Lower leg skin (tissue), 4 donors: ENCODE measurements at places on chromosomes 7 and 10.

DNA sequence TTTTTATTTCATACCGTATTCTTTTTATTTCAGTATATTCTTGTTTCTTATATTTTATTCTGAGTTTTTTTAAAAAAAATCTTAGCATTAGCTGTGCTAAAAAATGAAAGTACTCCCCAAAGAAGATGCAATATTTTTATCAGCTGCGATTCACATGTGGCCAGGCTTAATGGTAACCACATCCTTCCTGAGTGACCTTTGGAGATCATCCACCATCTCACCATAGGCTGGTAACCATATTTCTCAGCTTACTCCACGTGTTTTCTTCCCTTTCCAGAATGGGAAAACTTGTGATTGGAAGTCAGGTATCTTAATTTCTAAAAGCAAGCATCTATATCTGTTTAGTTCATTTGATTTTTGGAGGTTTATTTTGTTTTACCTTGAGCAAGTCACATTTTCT is 18.8 kb upstream of the LIPM start:
- no peak for DNase-seq

DNA sequence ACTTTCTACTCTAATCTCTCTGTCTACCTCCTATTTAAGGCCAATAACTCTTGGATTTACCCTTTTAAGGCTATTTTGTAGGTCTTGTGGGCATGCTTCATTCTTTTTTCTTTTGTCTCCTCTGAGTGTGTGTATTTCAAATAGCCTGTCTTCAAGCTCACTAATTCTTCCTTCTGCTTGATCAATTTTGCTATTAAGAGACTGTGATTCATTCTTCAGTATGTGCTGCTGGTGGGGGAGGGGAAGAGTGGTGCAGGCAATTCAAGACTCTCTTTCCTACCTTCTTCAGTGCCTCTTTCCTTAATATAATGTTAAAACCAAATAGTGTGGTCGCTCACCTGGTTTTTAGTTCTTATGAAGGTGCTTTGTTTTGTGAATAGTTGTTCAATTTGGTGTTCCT is 20.0 kb downstream of the ABCB1 start:
- DNase-seq = no peak

GRCh38 chr7:100402241-100402640 is 26.3 kb downstream of the ZCWPW1 start:
- DNase-seq = no peak

GRCh38 chr7:66643395-66643794 is 14.7 kb downstream of the KCTD7 start:
- DNase-seq = no peak

GRCh38 chr10:28343987-28344895 is 41.4 kb upstream of the MPP7 start:
- DNase-seq = no peak

DNA sequence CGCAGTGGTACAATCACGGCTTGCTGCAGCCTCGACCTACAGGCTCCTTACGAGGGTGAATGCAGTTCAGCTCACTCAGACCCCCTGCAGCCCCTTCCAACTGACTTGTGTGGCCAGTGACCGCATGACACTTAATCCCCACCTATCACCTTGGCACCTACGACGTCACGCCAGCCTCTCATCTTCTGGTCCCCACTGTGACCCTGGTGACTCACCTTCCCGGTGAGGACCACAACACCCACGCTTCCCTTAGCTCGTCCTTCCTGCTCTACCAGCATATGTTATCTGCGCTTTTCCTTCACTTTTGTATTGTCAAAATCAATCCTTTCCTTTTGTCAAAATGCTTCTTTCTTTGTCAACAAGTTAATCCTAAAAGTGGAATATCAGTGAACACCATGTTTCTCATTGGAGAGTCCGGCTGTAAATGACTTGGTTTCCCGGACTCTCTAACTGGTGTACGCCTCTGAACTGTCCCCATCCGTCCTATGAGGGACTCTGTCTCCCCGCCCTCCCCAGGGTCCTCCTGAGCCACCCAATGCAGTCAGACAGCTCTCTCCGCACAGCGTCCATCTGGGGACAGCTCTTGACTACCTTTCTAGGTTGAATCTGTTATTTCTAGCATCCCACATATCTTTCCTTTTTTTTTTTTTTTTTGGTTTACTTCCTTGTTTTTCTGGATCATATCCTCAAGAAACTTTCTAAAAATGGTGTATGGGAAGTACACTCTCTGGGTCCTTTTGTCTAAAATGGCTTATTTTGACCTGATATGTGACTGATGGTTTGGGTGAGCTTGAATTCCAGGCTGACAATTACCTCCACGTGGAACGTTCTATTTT is 37.3 kb downstream of the CFAP46 start:
- no peak for DNase-seq
